ENCODE measurements at places on chromosomes 3 and 15.

DNA sequence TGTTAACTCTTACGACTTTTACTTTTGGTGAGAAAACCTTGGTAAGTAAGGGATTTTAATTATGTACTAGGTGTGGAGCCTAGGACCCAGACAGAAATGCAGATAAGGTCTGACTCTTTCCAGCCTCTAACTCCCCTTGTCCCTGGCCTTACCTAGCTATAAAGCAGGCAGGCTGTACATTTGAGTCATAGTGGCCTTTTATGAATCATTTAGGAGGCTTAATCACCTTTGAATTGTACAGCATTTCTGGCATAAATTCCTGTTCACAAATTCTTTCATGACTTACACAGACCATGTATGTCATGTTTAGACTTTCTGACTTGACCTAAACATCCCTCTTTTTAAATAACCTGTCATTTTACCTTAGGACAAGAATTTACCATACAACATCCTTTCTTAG is 47.4 kb downstream of the CHCHD4 start:
- no peak for DNase-seq

DNA sequence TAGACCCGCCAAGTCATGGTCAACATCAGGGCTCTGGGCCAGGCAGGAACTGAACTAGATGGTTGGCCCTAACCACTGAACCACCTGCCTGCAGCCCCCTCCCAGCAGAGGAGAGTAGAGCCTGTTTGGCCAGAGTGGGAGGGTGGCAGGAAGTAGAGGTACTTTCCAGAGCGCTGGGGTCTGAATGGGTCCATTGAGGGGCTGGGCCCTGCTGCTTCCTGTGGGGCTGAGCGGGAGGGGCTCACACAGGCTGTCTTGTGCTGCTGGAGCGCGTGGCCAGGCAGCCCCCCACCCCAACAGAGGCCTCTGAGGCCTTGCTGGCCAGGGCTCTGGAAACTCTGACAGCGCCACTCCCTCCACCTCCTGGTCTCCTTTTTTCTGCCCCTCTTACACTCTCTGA is 17.4 kb downstream of the CSPG4 start:
- DNase-seq, result no peak

- no peak for DNase-seq
Measured at GRCh38 chr3:51429138-51429537, 38.1 kb downstream of the RBM15B start.

DNA sequence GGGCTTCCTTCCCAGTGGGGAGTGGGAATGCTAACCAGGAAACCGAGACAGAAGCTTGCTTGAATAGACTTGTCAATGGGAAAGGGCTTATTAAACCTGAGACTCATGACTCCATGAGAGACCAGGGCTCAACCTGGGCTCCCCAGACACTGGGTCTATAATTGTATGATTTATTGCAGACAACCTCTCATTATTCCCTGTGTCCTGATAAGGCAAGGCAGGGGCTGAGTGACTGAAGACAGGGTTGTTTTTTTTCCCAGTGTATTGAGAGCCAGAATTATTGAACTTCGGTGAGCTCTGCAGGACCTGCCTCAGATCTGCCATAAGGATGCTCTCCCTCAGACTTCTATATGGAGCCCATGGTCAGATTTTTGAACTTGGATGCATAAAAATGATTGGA is 79.5 kb upstream of the KLHL25 start:
- no peak for DNase-seq

- DNase-seq, result no peak
Measured at GRCh38 chr3:18334837-18335601, 90.1 kb downstream of the SATB1 start.

DNA sequence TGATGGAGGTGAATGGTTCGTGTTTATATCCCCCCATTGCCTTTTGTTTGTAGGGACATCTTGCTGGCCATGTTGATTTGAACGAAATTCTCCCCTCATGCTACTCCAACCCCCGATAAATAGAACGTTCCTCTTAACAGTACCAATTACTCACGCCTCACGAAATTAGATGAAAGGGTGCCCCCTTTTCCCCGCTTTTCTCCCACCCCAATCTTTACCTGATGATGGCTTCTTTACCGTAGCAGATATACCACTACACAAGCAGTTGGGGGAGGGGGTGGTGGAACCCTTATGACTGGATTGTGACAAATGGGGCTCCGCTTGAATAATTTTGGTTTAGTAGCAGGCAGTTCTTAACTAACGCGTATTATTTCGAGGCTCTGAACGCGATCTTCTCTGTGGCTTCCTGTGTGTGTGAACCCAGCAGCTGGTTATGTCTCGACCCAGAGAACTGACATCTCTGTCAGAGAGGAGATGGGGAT is 1.1 kb downstream of the PIAS1 start:
- DNase-seq, result peak; percentile 59

DNA sequence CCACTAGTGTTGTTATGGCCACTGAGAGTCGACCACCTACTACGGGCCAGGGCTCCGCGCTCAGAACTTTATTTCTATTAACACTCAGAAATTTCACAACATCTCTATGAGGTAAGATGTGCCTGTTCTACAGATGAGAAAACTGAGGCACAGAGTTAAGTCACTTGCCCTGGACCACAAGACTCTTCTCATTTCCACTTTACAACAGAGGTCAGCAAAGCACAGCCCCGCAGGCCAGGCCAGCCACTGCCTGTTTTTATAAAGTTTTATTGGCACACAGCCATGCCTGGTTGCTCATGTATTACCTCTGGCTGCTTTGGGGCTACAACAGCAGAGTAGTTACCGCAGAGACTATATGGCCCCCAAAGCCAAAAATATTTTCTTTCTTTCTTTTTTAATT is 503.6 kb downstream of the SHQ1 start:
- no peak for DNase-seq

GRCh38 chr15:76979996-76980520 is 14.9 kb upstream of the PSTPIP1 start:
- DNase-seq, result no peak

DNA sequence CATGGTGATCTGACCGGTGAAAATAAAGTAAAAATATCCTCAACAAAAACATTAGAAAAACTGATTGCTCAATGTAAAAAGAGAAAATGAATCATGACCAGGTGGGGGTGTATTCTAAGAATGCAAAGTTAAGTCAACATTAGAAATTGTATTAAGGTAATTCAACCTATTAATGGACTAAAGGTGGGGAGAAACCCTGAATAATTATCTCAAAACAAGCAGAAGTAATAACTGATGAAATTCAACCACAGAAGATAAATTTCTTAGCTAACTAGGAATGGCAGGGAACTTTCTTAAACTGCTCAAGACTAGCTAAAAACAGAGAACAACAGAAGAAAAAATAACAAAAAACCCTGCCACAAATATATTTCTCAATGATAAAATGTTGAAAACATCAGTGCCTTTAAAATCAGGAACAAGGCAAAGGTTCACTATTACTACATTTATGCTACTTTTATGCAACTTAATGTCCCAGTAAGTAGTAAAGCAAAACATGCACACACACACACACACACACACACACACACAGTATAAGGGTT is 204.4 kb upstream of the THBS1 start:
- no peak for DNase-seq

GRCh38 chr3:195003893-195004289 is 267.1 kb downstream of the XXYLT1 start:
- DNase-seq, result no peak

DNA sequence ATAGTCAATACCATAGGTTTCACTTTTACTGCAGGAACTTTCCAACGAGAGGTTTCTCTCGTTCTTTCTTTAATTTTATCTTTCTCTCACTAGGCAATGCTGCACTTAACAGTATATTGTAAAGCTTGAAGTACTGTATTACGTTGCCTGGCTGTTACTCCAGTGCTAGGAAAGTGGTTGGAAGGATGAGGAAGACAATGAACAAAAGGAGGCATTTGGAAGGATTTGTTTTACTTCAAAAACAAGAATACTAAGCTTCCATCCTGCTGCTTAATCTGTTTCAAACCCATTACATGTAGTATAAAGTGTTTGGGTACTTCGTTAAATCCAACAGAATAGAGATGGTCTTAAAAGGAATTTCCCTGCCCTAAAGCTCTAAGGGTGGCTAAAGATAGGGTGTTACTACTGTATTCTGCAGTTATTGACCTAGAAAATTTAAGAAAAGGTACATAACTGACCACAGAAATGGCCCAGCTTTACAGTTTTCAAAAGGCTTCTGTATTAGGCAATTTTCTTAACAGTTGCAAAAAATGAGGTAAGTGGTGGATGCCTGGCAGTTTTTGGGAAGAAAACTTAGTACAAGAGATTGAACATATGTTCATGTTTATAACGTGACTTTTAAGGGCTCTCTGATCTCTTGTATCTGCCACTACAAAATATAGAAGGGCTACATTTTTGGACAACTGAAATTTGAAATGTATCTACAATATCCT is 785 bp upstream of the IFT57 start:
- no peak for DNase-seq

GRCh38 chr3:182710557-182711157 is 82.6 kb upstream of the ATP11B start:
- DNase-seq, result no peak

DNA sequence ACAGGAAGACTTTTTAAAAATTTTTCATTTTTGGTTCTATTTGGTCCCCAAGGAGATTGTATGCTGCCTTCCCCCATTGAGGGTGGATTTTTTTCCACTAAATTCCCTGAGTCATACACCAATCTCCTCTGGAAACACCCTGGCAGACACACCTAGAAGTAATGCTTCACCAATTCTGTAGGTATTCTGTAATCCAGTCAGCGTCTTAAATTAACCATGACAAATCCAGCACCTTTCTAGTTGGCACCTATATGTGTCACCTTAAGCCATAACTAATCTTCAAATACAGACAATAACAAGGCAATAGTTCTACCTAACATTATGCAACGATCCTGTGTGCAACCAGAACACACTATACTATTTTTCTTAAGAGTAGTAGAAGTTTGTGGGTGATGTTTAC is 459.1 kb upstream of the NDN start:
- DNase-seq, result no peak

DNA sequence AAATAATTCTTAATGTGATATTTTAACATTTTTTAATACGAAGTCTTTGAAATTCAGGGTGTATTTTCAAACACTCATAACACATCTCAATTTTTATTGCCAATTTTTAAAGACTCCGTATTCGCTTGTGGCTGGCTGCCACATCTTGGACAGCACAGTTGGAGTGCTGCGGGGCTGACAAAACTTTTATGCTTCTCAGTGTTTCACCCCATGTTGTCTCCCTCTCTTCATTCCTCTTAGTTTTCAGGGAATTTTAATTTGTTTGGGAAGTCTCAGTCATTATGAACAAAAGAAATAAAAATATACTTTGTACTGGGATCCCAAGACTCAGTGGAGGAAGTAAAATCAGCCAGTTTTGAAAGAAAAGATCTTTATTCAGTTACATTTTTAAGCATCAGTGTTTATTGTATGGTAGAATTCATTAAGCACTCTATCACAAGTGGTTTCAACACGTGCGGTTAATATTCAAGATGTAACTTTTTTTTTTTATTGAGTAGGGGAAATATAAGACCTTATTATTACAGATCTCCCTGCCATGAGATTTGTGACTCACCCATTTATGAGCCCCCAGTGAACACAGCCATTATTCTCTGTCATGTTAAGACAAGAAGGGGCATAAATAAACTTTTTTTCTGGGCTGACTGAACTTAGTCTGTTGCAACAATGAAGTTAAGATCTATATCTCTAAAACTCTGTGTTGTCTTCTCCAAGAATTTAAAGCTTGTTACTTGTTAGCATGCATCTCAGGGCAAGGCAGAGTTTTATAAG is 26.8 kb downstream of the KAT2B start:
- no peak for DNase-seq

- DNase-seq, result no peak
Measured at GRCh38 chr3:17175187-17175807, 290.5 kb downstream of the PLCL2 start.

DNA sequence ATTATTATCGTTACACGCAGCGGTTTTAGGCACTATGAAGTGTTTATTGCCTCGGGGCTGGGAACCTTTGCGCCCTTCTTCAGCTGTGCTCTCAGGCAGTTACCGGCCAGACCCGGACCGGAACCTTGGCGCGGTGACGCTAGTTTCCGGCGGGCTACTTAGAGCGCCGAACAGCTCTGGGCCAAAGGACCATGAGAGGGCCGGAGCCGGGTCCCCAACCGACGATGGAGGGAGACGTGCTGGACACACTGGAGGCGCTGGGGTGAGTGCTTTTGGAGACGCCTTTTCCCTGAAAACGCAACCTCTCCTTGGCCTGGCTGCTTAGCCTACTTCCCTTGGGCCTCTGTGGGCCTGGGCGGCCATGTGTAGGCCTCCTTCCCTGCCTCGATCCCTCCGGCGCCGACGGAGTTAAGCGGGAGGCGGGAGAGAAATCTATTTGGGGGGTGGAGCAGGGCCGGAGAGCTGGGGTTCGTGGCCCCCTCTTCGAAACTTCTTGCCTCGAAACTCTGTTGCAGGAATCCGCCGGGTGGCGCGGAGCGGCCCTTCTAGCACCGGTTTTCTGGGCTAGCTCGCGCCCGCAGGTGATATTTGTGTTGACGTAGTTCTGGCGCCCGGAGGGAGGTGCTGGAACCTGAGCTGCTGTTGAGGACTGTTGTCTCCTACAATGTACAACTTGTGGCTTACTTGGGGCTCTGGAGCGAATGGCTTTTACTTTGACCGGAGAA is at the start of gene FAM98B:
Gene FAM98B, plus strand, starts transcription at position 157 of the 725 bp plus-strand sequence. Its CDS starts 35 bp downstream, at position 192.
- DNase-seq, result peak; percentile 86

GRCh38 chr3:129522953-129523352 is 5.5 kb upstream of the RHO start:
- no peak for DNase-seq

Data from NK-92 treated with Interleukin-12 subunit alpha and Interleukin-12 subunit beta, amount 100 ng/mL, for 24 hours (cell line).